Activated CD4-positive, CD25-positive, alpha-beta regulatory T cell treated with anti-CD3 and anti-CD28 coated beads, Interleukin-2, amount 50 U/mL, for 16 hours (primary cell): ENCODE measurements at places on chromosomes 12 and 14.

- no peak for DNase-seq
Observed at GRCh38 chr14:77148510-77149231, 7.1 kb upstream of the ZDHHC22 start.

GRCh38 chr14:89466484-89466883, 49.5 kb upstream of the FOXN3 start:
- no peak for DNase-seq

DNA sequence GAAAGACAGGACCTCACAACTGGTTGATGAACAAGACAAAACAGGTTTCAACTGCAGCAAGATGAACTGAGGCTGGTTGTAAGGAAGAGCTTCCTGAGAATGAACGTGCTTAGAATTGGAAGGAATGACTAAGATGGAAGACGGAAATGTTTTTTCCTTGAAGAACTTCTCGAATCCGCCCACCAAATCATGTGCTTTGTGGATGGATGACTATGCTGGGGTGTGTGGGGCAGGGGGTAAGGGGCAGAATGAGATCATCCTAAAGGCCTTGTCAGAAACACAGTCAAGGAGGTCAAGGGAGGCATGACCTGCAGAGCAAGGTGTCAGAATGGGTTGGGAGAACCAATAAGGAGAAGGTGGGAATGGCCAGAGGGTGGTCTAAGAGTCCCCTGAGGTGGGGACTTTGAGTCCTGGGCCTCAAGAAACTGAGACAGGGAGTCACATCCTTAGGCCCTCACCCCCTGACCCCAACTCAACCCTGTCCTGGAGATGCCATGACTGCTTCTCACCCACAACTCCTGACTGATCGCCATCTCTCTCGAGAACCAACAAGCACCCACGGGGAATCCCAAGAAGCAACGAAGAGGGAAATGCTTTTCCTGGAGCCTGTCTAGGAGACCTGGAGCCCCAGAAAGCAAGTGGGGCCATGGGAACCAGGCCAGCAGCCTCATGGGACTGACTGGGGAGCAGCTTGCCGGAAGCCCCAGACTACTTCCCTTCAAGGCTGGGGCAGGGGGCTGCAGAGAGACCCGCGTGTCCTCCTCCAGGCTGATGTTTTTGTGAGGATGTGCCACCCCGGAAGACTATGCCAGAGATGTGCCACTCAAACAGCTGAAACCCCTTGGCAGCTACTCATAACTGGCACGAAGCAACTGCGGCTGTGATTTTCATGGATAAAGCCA, 84.0 kb downstream of the ACTN1 start:
- DNase-seq: no peak

GRCh38 chr12:48978291-48978740, at the start of gene WNT1:
TSS of gene WNT1 (plus strand) at chr12:48978322. CDS start at chr12:48978651, 329 bp downstream.
- no peak for DNase-seq
